Right ventricle myocardium inferior (tissue), 1 donor: ENCODE measurements at places on chromosomes 5 and 9. TPM values are rescaled to one million over a fixed set of nuclear protein-coding genes. Genes with fewer than 3 reads are reported as not detected.

DNA sequence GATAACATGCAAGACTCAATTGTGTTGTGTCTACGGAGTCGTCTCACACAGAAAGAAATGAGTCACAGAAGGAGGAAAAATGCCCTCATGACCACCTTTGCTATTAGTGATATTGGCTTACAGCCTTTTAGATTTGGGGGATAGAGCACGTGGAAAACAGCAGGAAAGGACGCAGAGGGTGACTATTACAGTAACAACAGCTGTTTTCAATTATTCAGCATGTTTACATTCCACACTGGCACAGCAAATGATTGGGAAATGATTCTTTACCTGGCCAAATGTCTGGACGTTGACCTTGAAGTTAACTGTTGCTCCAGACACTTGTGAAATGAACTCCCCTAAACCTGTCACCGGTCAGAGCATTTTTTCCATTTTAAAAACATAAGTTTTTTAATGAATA, 46.8 kb downstream of the APTX start:
- no peak for DNase-seq

DOCK8 gene
- 6.1 TPM for total RNA-seq

DNA sequence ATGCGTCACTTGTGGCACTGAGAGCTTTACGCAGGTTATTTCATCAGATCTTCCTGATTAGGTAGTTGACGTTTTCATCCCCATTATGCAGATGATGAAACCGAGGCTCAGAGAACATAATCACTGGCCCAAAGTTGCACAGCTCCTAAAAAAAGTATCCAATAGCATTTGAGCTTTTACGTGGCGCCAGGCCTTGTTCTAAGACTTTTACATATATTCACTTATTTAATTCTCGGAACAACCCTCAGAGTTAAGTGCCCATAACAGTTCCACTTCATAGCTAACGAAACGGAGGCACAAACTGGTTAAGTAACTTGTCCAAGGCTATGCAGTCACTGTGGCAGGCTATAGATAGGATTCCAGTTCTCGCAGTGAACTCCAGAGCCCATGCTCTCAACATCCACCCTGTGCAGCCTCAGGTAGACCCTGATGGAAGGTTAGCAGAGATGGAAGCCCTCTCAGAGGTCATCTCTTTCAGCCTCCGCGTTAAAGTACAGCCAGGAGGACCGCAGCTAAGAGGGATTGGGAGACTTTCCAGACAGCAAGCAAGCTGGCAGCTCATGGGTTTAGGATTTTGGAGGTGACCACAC, 39.3 kb downstream of the AMBP start:
- DNase-seq = no peak

DNA sequence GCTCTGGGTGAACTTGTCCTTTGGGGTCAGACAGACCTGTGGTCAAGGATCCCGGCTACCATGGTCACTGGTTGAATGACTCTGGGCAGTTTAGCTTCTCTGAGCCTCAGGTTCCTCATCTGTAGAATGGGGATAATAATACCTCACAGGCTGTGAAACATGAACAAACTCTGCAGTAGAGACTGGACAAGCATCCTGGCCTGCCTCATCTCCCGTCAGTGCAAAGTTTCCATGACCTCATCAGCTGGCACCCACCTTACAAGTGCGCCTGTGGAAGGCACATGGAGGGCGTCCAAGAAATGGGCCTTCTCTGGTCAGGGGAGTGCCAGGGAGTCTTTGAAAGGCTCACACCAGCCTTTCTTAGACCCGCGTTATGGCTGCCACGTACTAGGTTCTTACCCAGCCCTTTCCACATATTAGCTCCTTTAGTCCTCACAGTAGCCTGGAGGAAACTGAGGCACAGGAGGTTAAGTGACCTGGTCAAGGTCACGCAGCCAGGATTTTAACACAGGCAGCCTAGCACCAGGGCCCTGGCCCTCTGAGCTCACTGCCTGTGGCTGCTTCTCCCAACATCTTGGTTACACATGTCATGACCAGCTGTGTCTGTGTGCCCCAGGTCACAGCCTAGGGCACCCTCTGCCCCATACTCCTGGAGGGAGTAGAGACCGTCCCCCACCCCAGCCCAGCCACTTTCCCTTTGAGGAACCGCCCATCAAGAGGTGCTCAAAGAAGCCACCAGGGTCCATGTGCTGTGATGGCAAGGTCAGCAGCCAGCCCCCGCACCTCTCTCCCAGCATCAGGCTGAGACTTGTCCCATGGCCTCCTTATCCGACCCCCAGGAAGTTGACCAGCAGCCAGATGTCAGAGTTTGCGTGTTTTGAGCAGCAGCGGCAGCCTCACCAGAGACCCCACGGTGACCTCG, 39.4 kb upstream of the RPL26L1 start:
- DNase-seq = peak; percentile 56

GRCh38 chr5:160312134-160312959, at the start of gene CCNJL:
CCNJL (minus strand) TSS chr5:160312564; CDS start chr5:160311923, 641 bp downstream.
- DNase-seq = peak; percentile 80

RNF183 gene
- total RNA-seq = not detected

ACOT12 gene
- not detected for total RNA-seq
